ENCODE measurements at places on chromosomes 7 and 10. TPM values are rescaled to one million over a fixed set of nuclear protein-coding genes. Genes with fewer than 3 reads are reported as not detected.

The GRID1 gene
- 2.3 TPM for total RNA-seq

The DPP6 gene
- total RNA-seq: 0.84 TPM

The FGF8 gene
- total RNA-seq: not detected

DNA sequence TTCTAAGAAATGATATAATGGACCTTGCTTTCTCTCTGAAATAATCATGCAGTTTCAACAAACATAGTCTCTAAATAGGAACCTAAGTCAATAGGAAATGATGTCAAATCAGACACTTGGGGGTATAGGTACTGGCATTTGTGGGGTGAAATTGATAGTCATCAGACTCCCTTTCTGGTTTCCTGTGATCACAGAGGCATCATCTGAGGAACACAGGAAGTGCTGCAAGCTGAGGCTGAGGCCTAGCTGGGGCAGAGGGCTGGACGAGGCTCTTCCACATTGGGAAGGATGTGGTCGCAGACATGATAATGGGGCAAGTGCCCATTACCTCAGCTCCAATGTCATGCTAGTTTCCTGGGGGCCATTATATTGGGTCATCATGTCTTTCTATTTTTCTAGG lies 33.5 kb upstream of the TARP start:
- DNase-seq: no peak

The CCDC146 gene
- 5.6 TPM for total RNA-seq

Data from kidney epithelial cell (primary cell).